Natural killer cell (primary cell): ENCODE measurements at places on chromosomes 5 and 9.

GRCh38 chr5:97452646-97453045 is 269.6 kb upstream of the RIOK2 start:
- no peak for DNase-seq

DNA sequence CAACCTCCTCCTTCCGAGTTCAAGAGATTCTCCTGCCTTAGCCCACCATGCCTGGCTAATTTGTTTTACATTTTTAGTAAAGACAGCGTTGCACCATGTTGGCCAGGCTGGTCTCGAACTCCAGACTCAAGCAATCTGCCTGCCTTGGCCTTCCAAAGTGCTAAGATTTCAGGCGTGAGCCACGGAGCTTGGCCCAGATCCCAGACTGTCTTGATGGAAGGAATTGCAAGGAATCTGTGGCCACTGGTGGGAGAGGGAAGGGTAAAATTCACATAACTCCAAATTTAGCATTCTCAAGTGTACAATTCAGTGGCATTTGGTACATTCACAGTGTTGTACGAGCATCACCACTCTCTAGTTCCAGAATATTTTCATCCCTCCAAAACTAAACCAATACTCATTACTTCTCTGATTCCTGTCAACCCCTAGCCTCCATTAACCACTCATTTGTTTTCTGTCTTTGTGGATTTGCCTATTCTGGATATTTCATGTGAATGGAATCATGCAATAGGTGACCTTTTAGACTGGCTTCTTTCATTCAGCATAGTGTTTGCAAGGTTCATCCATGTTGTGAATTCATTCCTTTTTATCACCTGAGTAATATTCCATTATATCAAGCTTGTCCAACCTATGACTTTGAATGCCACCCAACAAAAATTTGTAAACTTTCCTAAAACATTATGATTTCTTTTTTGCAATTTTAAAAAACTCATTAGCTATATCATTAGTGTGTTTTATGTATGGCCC is 8.9 kb upstream of the MYO10 start:
- no peak for DNase-seq

DNA sequence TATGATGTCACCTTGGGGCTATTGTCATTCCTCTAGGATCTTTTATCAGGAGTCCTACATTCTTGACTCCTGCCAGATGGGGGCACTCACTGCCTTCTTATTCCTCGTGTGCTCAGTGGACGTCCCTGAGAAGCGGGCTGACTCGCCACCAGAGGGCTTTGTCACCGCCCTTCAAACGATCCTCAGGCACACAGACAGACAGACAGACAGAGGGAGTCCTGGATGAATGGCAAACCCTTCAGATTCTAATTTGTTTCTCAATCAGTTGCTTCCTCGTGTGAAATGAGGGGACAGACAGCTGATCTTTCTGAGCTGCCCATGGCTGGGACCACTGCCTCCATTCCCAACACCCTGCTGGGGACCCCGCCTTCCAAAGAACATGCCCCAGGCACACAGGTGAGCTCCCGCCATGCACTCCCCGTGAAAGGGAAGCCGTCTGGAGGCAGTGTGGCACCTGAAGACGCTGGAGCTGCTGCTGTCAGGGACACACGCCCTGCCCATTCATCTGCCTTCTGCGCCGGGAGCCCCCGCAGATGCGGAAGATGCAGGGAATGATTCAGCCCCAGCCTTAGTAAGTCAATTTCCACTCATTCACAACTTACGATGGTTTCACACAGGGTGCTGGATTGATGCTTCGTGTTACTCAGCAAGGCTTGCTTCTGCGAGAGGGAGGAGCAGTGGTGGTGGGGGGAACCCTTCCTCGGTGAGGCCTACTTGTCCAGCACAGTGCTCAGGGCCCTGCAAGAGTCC is 24.9 kb upstream of the SH3PXD2B start:
- peak; percentile 78 for DNase-seq

GRCh38 chr5:148915224-148915817 is 88.9 kb downstream of the ADRB2 start:
- DNase-seq: no peak

DNA sequence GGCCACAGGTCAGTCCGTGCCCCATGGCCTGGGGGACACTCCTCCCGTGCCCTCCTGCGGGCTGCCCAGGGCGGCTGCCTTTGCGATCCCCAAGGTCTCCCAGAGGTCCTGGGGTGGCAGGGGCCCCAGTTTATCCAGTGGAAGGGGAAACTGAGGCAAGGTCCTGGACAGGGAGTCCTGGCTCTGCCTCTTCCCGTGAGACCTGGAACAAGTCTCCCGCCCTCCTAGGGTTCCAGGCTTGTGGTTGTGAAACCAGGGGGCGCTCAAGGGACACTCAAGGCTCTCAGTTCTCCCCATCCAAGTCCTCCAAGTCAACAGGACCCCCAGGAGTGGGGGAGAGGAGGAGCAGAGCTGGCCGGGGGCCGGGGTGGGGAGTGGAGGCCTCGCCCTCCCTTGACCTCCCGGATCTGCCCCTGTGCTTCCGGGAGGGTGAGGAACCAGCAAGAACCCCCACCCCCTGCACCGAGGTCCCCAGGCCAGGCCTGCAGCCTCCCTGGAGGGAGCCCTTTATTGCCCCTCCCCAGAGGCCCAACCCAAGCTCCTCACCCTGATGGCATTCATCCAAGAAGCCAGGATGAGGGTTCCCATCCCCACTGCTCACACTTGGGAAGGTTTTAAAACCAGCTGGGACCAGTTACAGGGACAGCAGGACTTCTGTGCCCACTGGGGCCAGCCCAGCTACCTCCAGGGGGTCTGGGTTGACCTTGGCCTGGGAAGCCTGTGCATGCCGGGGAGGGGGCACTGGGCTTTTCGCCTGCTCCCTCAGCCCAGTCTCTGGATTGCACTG is 24.7 kb upstream of the TMEM250 start:
- peak; percentile 28 for DNase-seq

DNA sequence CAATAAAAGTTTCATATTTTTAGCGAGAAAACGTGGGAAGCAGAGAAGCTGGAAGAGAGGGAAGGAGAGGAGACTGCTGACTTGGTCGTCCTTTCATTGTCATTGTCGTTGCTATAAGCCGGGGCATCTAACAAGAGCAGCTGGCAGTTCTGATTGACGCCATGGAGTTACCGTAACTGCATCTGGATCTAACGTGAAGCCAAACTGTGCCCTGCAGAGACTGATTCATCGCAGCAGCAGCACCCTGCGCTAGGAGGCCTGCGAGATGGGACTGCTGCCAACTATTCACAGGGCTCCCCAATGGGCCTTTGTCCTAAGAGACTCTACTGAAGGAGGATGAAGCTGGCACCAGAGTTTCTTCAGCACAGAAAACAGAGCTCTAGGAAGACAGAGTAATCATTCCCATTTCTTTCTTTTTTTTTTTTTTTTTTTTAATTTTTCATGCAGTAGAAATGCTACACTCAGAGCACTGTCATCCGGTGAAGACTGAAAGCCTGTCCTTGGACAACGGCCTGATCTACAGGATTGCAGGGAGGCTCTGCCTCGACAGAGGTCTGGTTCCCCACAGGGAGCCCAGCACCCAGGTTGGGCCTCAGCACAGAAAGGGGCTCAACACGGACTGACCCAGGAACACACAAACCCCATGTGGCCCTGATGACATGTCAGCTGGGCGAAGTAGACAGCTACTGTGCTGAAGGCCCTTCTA is 47.8 kb downstream of the RETREG1 start:
- DNase-seq: no peak

DNA sequence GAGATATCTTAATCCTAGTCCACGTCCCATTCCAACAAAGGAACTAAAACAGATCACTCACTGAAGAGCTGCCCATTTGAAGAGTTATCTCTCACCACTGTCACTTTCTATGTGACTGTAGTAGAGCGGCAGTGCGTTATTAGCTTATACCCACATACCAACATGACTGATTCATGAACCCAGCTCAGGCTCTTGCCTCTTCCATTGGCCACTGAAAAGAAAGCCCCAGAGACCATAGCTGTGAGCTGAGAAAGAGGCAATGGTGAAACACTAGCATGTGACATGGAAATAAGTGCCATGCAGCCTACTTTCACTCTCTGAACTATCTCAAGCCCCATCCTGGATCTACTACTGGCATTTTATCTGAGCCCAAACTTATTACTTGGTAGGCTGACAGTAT is 151.7 kb upstream of the MOCS2 start:
- no peak for DNase-seq

DNA sequence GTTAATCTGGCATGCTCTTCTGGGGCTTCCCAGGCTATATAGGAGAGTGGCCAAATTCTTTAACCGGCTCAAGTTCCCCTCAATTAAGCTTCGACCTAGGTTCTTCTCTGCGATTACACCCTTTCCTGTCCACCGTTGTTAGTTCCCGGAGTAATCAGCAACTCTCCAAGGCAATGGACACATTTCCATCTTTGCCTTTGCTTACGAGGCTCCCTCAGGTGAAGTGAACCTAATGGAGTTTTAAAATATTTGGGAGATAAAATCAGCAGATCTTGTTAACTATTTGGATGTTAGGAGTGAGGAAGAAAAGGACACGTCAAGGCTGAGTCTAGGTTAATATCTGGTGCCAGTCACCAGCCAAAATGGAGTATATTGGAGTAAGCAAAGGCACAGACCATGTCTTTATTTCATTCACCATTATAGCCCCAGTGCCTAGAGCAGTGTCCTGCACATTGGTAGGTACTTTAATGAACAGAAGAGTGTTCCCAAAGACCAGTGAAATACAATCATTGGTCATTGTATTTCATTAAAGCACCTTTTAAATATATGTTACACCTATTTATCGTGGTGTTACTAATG is 515 bp downstream of the UTP15 start:
- DNase-seq: no peak

GRCh38 chr5:56900395-56900794 is 9.0 kb upstream of the SETD9 start:
- no peak for DNase-seq

DNA sequence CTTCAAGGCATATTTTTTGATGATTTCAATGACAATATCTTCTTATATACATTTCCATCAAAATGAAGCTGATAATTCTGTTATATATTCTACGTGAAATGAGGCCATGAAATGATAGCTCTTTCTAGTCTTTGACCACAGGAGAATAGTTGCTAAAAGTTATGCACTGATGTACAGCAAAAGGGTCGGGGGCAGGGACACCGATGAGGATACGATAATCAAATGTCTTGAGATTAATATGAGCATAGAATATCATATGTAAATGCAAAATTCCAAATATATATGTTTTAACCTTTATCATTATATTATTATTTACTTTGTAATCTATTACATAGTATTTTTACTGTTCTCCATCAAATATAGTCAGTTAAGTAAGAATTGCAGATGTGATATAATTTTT is 264.8 kb downstream of the KIAA0825 start:
- no peak for DNase-seq

DNA sequence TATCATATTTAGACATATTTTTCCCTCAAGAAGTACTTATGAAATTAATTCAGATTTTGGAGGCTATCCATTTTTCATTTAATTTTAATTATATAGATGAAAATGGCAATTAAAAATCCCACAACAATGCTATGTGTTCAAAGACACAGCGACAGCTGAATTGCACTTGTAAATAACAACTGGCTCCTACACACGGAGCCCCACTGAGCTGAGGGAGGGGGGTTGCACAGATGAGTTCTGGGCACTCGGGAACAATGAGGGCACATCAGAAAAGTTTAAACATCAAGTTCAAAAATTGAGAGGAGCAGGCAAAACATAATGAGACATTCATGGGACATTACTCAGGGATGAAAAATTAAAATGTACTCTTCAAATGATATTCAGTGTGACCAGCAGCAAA is 104.9 kb downstream of the MARCHF3 start:
- no peak for DNase-seq

GRCh38 chr9:129933185-129934040 is 98.2 kb downstream of the USP20 start:
- DNase-seq: no peak

DNA sequence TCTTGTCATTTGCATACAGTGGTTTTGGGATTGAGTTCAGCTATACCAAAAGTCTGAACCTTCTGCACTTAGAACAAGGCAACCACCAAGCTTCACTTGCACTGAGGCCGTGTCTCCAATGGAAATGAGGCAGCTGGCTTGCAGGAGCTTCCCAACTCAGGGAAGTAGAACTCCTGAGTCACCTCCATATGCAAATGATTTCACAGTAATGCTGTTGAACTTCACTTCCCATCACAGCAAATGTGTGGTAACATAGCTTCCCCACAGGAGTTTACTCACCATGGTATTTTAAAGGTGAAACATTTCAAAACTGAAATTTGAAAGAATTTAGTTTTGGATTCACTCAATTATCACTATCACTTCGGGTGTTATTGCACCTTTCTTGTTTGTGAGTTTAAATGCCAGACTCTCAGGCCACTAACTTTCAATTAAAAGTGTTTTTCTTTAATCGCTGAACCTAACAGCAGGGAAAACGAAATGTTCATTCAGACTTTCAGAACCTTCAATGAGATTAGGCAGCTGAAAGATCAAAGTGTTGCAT is 9.0 kb downstream of the CD274 start:
- no peak for DNase-seq

GRCh38 chr5:143879646-143880045 is 67.7 kb downstream of the HMHB1 start:
- DNase-seq: no peak

- DNase-seq: no peak
Observed at GRCh38 chr5:151052836-151053235, 28.0 kb downstream of the TNIP1 start.

DNA sequence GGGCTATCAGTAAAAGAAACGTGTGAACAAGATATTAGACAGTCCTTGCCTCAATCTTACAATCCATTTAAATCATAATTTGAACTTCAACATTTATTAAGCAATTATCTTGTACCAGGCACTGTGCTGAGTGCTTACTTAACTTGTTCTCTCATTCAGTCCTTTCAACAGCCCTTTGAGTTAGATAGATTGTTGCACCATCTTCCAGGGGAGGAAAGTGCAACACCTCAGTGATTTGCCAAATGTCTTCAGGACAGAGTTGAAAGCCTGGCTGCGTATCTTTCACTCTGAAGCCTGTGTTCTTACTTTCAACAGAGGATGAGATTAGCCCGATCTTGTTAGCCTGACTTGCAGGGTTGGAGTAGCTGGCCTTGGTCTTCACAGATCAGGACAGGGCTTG is 34.2 kb upstream of the SUB1 start:
- no peak for DNase-seq
